ENCODE measurements at places on chromosomes 5 and 9.

- no peak for DNase-seq
These were observed 510.6 kb upstream of the MPDZ start for GRCh38 chr9:13790055-13790454.

DNA sequence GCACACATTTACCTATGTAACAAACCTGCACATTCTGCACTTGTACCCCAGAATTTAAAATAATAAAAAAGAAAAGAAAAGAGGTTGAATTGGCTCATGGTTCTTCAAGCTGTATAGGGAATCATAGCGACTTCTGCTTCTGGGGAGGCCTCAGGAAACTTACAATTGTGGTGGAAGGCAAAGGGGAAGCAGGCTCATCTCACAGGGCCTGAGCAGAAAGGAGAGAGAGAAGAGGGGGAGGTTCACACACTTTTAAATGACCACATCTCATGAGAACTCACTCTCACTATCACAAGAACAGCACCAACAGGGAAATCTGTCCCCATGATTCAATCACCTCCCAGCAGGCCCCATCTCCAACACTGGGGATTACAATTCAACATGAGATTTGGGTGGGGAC is 214.6 kb downstream of the CDK5RAP2 start:
- no peak for DNase-seq

DNA sequence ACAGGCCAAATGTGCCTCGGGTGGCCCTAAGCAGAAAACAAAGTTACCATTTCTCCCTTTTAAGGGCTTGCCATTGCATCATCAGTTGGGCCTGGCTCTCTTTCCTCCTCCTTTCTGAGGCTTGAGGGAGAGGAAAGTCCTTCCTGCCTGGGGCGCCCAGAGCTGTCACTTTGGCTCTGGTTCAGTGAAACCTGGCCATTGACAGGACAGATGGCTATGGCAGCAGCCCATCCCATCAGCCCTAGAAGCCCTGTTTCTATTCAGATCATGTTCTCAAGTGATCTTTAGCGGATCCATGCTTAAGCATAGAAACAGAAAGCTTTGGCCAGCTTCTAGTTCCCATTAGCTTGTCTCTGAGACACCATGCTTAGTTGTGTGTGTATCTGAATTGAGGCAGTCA is 293.4 kb downstream of the YTHDC2 start:
- DNase-seq = no peak

GRCh38 chr9:125608489-125609224 is 98.4 kb downstream of the MAPKAP1 start:
- DNase-seq = no peak

GRCh38 chr5:74491586-74491985 is 148.9 kb downstream of the ENC1 start:
- no peak for DNase-seq

DNA sequence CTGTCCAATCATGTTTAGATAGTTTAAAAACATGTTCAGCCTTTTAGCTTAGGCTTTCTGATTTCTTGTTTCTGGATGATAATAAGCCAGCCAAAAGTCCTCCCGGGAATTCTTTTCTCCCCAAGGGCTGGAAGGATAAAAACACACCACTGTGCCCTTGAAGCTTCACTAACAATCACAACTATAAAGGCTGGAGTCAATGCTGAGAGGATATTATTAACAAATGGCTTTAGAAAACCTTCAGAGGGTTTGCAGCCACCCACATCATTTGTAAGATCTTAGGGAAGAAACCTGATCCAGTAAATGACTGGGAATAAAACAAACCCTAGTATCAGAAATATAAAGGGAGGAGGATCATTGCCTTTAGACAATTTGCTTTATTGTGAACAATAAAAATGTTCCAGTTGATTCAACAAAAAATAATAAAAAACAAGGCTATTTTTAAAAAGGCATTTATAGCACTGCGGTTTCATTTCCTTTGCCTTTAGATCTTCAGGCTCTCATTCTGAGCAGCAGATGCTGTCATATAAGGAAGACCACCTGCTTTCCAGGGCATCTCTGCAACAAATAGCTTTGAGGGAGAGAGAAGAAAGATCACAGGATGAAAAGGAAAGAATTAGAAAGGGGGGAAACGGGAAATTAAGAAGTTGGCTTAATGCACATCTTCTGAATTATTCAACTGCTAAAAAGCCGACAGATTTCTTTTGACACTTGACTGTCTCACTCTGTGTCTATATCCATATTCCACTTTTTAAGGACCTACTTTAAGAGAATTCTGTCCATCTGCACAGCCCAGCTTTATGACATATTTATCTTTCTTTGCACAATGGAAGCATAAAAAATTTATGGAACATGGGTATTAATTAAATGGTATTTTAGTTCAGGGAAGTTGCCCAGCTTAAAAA is 277.2 kb upstream of the SLC24A2 start:
- no peak for DNase-seq

DNA sequence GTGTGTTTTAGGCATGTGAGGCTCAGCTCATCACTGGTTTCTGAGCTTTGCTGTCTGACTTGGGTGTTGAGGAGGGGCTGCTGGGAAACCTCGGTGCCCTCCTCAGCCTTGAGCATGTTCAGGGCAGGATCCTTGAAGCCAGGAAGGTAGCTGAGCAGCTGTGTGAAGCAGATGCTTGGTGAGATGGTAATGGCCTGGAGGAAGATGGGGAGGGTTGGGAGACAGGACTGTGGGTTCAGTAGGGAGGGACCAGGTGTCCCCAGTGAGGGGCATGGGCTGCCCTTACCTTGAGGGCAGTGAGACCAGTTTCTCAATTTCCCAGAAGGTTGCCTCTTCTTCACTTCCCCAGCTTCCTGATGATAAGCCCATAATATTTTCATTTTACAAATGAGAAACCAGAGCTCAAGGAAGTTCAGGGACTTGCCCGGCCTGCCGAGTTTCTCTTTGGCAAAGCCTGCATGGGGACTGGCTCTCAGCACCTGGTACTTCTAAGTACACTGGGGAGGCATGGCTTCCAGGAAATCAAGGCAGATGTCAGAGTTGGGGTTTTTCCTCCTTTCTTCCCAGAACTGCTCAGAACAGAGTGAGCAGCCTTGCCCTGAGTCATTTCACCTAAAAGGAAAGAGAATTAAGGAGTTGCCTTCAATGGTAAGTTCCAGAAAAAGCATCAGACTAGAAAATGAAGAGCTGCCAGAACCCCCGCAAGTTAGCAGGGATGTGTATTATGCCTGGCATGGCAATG is 225.7 kb downstream of the MAST4 start:
- no peak for DNase-seq

GRCh38 chr9:21788752-21789151 is 13.7 kb upstream of the MTAP start:
- no peak for DNase-seq

DNA sequence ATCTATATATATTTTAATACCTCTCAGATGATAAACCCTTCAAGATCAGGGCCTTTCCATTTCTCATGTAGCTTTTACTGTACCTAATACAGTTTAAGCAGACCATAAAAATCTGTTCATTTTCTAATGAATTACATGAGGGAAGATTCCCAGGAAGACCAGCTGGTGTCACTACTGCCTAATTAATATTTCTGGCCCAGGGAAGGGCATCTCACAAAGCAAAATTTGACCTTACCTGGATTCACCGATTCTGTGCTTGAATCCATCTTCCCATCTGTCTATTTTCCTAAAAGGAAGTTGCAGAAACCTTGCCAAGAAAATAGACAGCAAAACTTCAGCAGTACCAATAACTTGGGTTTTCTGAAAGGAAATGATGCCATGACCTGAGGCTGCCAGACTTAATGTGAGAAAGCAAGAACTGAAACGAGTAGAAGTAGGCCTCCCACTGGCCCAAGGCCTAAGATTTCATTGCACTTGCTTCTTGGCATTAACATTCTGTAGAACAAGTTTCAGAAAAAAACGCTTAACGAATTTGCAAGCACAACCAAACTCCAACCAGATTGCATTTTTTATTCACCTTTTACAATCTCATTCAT is 83.0 kb upstream of the GLIS3 start:
- no peak for DNase-seq

GRCh38 chr9:125409637-125410521 is 148.3 kb downstream of the GAPVD1 start:
- DNase-seq = no peak

- peak; percentile 53 for DNase-seq
These were observed 9.5 kb downstream of the MTRR start for GRCh38 chr5:7878381-7878873.

GRCh38 chr5:75167345-75167744 is 69.3 kb downstream of the ANKRD31 start:
- DNase-seq = no peak

DNA sequence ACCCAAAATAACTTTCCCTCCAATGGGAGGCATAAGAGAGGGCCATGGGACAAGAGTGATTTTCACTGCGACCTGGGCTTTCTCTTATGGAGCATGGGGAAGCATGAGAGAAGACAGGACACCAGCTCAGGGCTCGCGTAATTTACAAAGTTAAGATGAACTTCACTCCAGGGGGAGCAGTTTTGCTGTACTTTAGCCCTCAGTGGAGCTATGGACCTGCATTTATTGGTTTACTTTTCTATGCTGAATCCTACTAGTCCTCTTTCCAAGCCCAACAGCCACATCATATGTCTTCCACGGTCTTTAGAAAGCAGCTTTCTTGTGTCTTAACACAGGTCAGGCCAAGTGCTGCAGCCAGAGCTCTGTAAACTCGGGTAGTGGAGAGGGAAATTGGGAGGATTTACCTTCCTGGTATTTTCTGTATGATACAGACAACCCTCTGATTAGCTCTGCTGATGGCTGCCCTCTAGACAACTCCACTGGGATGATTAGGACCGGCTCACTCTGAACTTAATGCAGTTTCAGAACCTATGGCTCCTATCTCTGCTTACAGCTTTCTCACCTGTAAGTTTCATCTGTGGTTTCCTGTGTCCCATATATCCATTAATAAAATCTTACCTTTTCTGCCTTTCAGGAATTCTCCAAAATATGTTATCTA is 581.0 kb upstream of the RORB start:
- DNase-seq = no peak

GRCh38 chr5:138972230-138972629 is 97.1 kb upstream of the LRRTM2 start:
- no peak for DNase-seq

- no peak for DNase-seq
These were observed 7.3 kb downstream of the CEP72 start for GRCh38 chr5:619444-619843.

- DNase-seq = no peak
These were observed 50.0 kb upstream of the SUSD3 start for GRCh38 chr9:93008457-93008856.

DNA sequence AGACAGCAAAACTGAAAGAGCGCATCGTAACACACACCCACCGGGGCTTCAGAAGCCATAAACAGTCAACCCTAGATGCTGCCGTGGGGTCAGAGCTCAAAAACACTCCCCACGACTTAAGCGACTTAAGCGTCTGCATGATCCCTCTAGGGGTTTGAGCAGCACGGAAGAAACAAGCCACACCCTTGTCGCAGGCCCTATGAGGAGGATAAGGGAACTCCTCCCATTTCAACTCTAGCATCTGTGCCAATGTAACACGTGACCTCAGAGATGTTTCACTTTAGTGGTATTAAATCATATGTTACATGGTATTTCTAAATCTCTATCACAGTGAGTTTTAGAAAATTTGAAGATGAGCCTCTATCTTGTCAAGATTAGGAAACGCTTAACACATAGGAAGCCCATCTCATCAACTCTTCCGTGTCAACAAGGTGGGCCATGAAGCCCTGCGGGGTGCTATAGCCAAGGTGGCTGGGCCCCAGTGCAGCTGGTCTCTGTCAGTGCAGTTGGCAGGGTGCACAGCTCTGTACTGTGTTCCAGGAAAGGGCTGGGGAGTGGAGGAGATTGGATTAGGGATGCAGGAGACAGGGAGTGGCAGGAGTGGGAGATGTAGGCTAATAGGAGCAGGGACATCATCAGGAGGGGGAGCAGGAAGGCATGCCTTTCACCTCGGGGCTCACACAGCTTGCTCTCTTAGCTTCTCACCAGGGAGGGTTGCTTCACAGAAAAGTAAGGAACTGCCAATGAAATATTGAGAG is 33.1 kb downstream of the ZCCHC9 start:
- DNase-seq = no peak

DNA sequence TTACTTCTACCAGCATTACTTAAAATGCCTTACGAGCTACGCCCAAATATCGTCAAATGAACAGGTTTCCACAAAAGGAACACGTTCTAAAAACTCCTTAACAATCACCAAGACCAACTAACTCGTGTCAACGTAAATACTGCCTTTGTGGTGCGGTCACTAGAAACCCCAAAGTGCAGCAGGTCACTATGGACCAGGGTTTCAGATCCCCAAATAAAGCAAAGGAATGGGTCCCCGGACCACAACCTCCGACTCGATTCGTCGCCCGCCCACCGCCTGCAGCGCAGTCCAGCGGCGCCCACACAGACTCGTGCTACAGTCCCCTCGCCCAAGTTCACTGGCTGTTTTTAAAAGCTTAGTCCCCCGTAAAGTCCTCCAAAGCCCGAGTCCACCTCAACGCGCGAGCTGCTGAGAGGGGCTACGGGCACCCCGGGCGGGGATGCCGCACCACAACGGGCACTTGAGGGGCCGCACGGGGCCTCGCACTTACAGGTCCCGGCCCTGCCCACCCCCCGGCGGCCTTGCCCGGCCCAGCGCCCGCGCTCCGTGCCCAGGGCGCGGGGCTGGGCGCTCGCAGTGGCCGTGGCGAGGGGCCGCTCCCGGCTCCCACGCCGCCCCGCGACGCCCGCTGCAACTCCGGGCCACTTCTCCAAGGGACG is 1.1 kb downstream of the NFIB start:
- no peak for DNase-seq

DNA sequence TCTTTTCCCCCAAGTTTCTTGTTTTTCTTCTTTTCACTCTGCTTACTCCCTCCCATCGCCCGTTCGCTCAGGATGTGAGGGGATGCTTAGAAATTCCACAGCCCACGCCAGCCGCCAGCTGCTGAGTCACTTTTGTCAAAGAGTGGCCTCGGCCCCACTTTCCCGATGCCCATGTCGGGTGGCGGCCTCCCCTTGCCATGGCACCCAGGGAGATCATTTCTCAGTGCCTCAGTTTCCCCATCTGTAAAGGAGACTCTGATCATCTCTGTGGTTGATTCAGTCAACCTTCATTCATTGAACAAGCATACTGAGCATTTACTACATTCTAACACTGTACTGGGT is 353 bp upstream of the PDGFRB start:
- DNase-seq = no peak

GRCh38 chr9:104374711-104375110 is 129.4 kb upstream of the OR13F1 start:
- no peak for DNase-seq

DNA sequence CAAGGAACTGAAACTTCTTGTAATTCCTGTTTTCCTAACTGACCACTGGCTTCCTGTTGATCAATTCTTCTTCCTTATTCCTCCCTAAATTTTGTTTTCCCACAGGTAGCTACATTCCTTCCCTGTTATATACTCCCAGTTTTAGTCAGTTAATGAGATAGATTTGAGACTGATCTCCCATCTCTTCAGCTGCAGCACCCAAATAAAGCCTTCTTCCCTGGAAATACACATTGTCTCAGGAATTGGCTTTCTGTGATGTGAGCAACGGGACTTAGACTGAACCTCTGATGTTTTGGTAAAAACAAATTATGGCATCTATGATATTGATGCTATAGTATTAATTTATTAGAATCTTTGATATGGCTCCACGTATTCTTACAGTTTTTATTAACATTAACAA is 617.3 kb upstream of the ST8SIA4 start:
- no peak for DNase-seq

GRCh38 chr9:37447111-37447510 is 18.1 kb downstream of the ZBTB5 start:
- no peak for DNase-seq

GRCh38 chr5:81778642-81779041 is 27.7 kb upstream of the SSBP2 start:
- no peak for DNase-seq

Data from AG09309 (cell line).